Fibroblast of lung (primary cell): ENCODE measurements at places on chromosomes 13 and 19.

DNA sequence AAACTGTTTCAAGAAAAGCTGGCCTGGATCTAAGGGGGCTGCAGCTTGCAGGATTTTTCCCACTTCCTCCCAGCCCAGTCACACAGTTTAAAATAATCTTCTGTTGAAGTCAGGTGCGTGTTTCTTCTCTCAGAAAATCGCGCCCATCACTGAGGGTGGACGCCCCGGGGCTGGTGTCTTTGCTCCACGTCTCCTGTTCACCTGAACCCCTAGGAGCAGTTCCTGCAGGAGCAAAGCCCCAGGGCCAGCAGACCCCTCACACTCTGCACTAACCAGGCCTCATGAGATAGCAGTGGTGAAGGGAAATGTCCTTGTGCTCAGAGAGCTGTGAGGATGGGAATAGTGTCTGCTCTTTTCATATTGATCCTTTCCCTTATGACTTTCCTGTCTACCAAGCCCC, 920 bp upstream of the SIGLEC7 start:
- no peak for DNase-seq

GRCh38 chr19:4208385-4209094, 20.8 kb upstream of the EBI3 start:
- peak; percentile 32 for DNase-seq

DNA sequence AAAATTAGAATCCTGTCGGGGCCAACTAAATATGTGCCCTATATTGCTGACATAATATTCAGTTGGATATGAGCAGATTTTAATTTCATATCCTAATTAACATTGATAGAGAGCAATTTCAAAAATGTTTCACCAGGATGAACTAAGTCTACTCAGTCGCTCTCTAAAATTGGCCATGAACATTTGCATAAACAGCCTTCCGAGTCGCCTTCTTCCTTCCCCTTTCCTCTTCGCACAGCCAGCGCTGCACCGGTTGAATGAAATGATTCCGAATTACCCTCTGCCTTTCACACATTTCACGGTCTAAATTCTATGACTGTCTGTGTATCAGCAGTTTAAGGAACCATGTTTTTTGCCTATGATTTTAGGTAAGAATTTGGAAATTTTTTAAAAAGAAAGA, 413.7 kb downstream of the LIG4 start:
- no peak for DNase-seq

- DNase-seq = no peak
Measured at GRCh38 chr19:28700176-28700575, 512.8 kb downstream of the UQCRFS1 start.

- no peak for DNase-seq
Measured at GRCh38 chr19:18254546-18255503, 19.4 kb downstream of the IQCN start.

DNA sequence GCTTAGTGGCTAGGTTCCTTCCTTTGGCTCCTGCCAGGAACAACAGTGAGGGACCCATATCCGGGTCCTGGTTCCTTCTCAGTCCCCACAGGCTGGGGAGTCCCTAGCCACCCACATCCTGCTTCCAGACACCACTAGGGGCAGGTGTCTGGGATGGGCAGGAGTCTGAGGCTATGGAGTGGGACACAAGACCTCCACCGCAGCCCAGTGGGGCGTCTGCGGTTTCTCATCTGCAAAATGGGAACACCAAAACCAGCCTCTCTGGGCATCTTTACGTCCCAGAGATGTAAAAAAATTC, 879 bp upstream of the FCGBP start:
- DNase-seq = no peak

GRCh38 chr19:44684892-44685863, 13.8 kb upstream of the CEACAM16 start:
- peak; percentile 96 for DNase-seq

DNA sequence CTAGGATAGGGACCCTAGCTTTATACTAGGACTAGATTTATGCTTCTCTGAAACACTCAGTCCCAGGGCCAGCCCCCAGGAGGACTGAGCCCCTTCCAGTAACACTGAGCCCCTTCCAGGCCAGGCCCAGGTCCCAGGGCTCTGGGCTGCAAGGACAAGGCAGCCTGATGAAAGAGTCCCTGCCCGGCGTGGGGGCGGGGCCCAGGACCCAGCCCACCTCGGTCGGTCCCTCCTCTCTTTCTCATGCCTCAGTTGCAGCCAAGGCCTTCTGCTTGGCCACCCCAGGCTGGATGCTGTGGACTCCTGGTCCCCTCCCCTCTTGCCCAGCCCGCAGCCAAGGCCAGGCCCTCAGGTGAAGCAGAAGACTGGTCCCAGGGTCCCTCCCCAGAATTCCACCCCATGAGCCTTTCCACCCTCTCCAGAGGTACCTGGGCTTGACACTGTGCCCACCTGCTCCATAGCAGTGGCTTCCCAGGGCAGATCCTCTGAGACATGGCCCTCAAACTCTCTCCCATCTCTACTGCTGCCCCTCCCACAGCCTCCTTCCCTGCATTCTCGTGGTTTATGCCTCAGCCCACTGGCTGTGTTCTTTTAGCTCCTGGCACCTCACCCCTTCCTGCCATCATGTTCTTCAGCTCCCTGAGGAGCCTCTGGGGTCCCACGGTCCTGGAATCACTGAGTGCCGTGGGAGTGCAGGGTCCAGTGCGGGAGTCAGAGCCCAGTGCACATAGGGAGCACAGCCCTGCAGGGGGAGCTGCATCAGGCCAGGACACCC, 53.6 kb upstream of the C1QTNF9B start:
- no peak for DNase-seq

GRCh38 chr19:58279042-58279924, 528 bp downstream of the ZNF8 start:
- DNase-seq = peak; percentile 78

GRCh38 chr13:62387647-62388046, 972.0 kb upstream of the PCDH20 start:
- DNase-seq = no peak

DNA sequence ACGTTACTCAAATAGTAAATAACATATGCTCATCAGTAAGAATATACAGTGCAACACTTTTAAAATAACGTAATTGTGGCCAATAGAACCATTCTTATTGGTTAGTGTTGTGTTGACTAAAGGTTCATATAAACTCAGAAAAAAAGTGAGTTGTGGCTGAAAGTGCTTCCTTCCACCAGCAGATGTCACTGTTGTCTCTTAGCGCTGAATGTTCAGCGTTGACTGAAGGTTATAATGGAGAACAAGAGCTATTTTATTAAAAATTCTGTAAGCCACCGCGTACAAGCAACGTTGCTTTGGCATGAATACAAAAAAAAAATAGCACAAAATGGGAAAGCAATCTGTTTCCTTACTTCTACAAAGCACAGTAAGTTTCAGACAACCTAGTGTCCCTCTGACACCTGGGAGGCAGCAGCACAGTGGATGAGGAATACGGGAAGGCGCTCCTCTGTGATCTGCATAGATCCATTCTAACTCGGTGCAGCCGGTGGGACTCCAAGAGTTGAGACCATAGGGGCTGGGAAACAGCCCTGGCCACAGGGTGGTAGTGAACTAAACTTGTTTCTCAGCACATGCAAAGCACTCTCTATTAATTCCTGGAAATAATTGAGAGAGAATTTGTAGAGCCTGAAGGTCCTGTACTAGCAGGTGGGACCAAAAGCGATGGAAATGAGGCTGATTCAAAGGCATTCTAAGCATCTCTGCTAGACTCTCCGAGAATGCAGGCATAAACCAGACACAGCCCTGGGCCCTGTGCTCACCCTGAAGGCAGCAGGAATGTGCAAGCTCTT, 23.9 kb upstream of the OXGR1 start:
- DNase-seq = peak; percentile 75

- DNase-seq = no peak
Measured at GRCh38 chr13:103276775-103277498, 210.7 kb upstream of the SLC10A2 start.

GRCh38 chr13:109157275-109157674, 527.9 kb downstream of the MYO16 start:
- no peak for DNase-seq

GRCh38 chr13:31773538-31773937, 34.2 kb downstream of the RXFP2 start:
- peak; percentile 85 for DNase-seq

GRCh38 chr19:41350735-41351338, 2.9 kb downstream of the TGFB1 start:
- no peak for DNase-seq

GRCh38 chr13:36879218-36879938, 40.7 kb downstream of the SMAD9 start:
- DNase-seq = no peak

GRCh38 chr13:63438951-63439350, 2023.3 kb upstream of the PCDH20 start:
- no peak for DNase-seq

- peak; percentile 23 for DNase-seq
Measured at GRCh38 chr13:78239714-78240113, 321.1 kb upstream of the EDNRB start.

DNA sequence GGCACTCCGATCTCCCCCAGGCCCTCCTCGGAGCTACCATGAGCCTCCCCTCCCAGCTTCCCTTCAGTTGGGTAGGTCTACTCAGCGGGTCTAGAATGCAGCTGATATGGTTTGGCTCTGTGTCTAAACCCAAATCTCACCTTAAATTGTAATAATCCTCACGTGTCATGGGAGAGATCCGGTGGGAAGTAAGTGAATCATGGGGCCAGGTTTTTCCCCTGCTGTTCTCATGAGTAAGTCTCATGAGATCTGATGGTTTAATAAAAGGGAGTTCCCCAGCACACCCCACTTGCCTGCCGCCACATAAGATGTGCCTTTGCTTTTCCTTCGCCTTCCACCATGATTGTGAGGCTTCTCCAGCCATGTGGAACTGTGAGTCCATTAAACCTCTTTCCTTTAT, 14.5 kb upstream of the DOCK9 start:
- DNase-seq = no peak

- DNase-seq = peak; percentile 41
Measured at GRCh38 chr19:5891938-5892771, 11.4 kb downstream of the NDUFA11 start.

DNA sequence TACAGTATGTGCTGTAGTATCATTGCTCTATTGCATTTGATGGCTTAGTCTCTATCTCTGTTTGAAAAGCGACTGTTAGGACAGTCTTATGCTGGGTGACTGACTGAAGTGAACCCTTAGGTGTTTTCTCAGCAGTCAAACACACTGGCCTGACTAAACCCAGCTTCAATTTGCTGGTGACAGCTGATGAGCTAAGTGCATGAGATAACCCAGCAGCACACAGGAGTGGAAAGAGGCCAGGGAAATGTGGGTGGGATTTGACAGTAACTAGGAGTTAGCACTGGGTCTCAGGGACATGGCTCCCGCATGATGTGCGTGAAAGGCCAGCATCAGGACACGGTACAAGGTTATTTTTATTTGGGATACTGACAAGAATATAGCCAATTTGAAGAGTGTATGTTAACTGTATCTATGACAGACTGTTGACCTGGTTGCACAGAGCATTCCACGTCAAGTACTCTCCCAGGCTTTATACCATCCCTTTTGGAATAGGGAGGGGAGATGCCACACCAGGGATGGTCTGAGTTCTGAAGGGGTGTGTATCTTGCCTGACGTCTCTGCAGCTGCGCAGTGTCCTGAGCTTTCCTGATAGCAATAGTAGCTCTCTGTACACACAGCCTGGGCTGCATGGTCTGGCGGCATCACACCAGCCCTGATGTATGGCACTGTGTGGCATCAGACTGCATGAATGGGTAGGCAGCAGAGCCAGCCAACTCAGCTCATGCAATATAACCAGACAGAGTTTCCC, 144.8 kb downstream of the FLT1 start:
- no peak for DNase-seq

DNA sequence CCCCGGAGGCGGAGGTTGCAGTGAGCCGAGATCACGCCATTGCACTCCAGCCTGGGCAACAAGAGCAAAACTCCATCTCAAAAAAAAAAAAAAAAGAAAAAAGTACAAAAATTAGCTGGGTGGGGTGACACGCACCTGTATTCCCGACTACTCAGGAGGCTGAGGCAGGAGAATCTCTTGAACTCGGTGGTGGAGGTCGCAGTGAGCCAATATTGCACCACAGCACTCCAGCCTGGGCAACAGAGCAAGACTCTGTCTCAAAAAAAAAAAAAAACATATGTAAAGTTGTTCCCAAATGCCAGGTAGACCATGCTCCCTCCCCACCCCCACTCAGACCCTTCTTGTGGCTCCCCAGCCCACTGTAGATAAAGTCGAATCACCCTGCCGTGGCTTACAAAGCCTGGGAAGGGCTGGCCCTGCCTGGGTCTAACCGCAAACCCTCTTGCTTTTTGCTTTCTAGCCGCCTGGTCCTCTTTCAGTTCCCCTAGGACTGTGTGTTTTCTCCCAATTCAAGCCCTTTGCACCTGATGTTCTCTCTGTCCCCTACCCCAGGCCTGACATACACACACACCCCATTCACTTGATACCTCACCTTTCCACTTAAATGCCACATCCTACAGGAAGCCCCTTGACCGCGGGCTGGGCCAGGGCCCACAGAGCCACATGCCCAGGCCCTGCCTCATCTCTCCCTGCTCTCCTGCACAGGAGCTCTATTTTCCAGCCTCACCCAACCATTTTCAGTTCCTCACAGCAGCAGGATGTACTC, 34.4 kb downstream of the MAP4K1 start:
- no peak for DNase-seq

DNA sequence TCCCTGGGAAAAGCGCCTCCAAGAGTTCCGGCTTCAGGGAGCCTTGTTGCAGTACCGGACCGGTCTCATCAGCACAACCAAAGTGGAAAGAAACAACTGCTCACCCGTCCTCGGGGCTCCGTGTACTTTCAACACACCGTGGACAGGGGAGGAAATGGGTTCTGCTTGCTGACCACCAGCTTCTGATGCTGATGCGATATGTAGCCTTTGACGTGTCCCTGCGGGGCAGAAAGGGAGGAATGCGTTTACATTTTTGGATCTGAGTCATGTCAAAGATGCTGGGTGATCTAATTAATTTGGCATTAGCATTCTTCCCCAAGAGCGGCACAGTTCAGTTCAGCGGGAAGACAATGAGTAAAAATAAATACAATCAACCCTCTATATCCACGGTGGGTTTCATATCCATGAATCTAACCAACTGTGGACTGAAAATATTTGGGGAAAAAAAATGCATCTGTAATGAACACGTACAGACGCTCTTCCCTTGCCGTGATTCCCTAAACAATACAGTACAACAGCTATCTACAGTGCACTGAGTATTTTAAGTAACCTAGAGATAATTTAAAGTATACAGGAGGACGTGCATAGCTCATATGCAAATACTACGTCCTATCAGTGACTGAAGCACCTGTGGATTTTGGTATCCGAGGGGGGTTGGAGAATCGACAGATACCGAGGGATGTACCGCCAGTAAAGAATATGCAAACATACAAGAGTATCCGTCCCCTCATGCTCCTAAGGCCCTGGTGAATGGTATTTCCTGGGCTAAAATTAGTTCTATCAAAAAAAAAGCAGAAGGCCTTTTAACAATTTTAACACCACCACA, 19.8 kb downstream of the PROZ start:
- DNase-seq = peak; percentile 98
